ENCODE measurements at places on chromosomes 6 and 20. TPM values are rescaled to one million over a fixed set of nuclear protein-coding genes. Genes with fewer than 3 reads are reported as not detected.

DNA sequence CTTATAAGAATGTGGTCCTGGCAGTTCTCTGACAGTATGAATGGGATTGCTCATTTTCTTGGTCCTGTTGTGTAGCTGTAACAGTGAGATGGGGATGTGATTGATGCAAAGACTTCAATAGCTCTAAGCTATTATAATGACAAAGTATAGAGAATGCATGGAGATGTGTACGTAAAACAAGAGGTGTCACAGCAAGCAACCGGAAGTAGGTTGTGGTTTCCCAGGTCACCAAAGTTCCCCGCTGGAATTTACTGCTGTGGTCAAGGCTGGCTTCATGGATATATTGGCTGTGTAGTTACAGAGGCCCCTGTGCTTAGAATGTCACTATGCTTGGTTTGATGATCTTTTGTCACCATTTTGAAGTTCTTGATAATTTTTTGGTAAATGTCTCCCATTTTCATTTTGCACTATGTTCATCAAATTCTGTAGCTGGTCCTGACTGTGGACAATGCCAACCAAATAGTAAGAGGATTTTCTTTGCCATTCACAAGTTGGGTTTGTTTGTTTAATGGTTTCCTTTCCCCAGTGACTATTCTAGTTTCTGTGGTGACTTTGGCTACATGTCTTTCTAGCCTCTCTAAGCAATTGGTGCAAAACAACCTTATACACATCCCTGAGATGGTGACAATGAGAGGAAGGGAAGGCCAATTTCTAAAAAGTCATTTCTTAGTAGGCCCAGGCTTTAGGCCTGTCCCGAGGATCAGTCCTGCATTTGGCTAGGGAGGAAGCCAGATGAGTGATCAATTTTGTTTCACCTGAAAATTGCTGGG lies 10.5 kb downstream of the DNAH8 start:
- no peak for DNase-seq

GRCh38 chr6:43858161-43859153 lies 88.4 kb downstream of the VEGFA start:
- no peak for DNase-seq

DNA sequence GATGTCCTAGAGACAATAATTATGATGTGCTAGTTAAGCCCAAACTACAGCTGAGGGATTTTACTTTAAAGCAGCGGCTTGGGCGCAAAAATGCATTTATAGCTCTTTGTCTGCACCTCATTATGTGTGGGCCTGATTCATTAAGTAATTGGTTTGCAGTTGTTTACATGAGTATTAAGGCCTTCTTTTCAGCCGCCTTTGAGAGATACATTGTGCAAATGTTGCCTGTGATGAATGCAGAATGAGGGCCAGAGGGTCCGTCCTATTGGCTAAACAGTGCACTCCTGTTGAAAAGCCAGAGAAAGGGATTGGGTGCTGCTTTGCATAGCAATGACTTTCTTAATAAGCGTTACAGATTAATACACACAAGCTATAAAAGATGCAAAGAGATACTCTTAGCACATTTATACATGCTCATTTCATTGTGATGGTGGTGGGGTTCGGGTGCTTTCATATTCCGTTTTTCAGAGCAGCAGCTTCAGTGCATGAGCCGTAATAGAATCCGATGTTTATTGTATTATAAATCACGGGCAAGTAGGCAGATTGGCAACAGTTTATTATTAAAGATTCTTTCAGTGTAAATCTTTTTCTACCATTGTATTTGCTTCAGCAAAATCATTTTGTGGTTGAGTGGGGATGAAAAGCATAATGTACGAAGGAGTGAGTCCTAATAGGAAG lies 68.2 kb upstream of the XRN2 start:
- DNase-seq = no peak

DNA sequence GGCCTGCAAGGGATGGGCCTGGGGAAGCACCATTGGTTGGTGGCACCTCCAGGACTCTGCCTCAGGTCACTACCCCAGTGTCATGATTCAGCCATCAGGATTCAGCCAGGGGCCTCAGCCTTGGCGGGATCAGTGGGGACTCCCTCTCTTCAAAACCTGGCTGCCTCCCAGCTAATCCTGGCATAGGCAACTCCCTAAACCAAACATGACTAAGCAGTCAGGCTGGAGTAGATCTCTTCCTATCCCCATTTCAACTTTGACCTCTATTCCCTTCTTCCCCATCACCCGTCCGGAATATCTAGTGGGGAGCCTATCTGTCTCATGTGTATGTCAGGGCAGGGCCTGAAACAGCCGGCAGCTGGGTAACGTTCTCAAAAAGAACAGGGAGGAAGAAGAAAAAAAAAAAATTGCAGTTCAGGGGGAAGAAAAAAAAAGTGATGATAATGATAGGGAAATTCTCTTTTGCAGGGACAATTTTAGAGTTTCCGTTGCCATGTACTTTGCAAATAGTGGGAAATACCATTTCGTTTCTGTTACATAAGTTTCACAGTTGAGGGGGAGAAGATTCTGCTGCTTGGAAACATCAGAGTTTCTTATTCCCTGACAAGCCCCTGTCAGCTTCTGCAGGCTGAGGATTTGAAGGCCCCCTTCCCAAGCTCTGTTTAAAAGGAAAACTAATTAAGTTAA lies 4.1 kb upstream of the PREX1 start:
- DNase-seq = peak; percentile 21

DNA sequence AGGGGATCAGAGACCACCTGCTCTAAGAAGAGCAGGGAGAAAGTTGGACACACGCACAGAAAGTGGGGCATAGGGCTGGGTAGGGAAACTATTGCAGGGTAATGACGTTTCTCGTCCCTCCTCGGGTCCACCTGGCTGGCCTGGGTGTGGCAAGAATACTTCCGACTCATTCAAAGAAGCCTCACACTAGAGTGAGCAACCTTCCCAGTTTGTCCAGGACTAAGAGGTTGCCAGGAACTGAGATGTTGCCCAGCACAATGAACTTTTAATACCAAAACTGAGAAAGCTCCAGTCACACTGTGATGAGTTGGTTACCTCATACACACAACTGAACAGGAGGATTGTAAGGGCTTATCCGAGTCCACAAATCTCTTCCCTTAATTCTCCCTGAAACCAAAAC lies 74.5 kb upstream of the ADGRF1 start:
- peak; percentile 46 for DNase-seq

Gene RPP40
- total RNA-seq = 18.8 TPM

- no peak for DNase-seq
Measured at GRCh38 chr6:51554029-51554428, 533.4 kb downstream of the PKHD1 start.

GRCh38 chr6:105401247-105402089 lies 1.4 kb downstream of the PREP start:
- DNase-seq = no peak

Gene B3GALT4
- 5.9 TPM for total RNA-seq

DNA sequence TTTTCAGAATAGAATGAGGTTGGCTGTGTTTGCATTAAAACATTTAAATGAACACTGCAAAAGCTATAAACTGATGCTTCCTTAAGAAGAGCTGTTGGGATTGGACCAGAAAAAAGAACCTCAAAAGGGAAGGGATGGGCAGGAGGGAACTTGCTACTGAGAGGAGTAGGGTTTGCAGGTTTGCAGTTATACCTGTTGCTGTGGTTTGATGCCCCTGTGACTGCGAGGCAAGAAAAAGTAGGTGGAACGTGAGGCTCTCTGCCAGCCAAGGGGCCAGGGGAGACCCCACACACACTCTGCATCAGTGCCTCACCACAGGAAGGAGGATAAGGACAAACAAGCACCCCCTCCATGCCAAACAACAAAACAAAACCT lies 197.2 kb downstream of the BCAS1 start:
- no peak for DNase-seq

DNA sequence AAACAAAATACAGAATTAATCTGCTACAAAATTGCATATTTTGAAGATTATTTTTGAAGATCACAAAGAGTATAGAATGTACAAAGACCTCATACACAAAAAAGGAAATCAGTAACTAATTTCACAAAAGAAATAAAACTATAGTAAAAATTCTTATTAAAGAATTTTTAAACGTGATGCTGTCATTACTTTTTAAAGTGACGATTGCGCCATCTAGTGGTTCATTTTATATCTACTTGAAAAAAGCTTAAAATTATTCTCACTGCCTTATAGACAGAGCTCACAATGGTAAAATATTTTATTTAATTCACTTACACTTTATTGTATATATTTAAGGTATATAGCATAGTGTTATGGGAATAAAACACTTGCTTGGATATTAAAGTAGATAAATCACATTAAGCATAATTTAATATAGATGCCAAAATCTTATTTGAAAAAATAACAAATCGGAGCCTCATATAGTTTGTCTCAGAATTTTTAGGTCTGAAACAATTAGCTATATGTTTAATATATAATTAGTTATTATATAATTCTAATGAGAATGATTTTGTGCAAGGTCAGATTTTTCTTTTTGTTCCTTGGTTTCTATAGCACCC lies 128.8 kb downstream of the PHF3 start:
- peak; percentile 47 for DNase-seq

Gene UBE2C
- 0.75 TPM for total RNA-seq

GRCh38 chr20:4158466-4159050 lies 143.2 kb upstream of the RNF24 start:
- no peak for DNase-seq

Gene BTBD3
- total RNA-seq = 50.5 TPM

DNA sequence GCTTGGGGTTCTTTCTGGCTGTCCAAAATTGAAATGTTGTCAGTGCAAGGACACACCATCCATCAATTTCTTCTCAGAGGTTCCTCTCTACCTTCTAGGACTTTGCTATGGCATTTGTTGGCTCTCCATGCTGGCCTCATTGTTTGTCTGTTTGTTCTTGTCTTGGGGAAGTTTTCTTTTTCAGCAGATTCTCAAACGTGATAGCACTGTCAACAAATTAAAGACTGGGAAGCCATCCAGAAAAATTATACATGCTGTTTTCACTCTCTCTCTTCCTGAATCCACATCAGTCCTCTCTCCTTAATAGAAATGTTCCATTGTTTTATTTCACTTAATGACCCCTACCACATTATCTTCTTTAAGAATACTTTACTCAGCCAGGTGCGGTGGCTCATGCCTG lies 130.4 kb downstream of the PCSK2 start:
- DNase-seq = no peak

Gene OTOR
- total RNA-seq = not detected

- no peak for DNase-seq
Measured at GRCh38 chr6:125528621-125529041, 220.8 kb upstream of the HEY2 start.

GRCh38 chr6:112799889-112800288 lies 452.8 kb downstream of the RFPL4B start:
- no peak for DNase-seq

Gene CDH4
- total RNA-seq = 6.4 TPM

Gene EYA2
- total RNA-seq = not detected

DNA sequence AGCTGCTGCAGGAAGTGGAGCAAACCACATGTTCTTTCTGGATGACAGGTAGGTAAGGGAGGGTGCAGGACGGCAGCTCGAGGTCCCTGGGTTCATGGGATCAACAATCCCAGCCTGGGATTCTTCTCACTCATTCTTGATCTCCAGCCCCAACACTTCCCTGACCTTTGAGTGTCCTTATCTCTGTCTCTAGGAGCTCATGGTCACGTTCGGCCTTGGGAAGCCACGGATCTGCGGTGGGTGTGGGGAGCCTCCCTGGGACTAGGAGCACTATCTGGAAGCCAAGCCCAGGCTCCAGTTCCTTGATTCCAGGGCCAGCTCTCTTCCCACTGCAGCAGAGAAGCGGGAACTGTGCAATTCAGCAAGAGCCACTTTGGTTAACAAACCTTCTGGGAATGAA lies 27.5 kb downstream of the BNIP5 start:
- DNase-seq = no peak

DNA sequence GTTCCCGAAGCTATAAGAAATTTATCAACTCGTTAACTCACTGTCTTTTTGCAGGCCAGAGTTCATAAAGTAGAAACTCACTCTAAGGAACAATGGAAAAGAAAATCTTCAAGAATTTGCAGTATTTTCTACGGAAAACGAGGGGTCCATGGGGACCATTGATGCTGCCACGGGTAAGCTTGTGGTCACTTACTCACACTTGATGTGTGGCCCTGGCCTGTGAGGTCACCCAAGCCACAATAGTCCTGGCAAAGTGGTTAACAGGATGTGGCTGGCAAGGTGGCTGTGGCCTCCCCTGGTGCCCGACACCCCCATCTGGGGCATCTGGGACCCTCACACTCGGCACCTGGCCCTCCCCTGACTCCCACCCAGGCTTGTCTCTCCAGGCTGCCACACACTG lies 123.4 kb downstream of the C6orf118 start:
- peak; percentile 22 for DNase-seq

GRCh38 chr6:28943223-28943556 lies 19.4 kb upstream of the TRIM27 start:
- DNase-seq = no peak

Gene HCK
- total RNA-seq = not detected

Gene KCNQ2
- total RNA-seq = not detected

Measured in renal cortical epithelial cell (primary cell).